CD4-positive, alpha-beta memory T cell (primary cell): ENCODE measurements at places on chromosomes 11 and 22. TPM values are rescaled to one million over a fixed set of nuclear protein-coding genes. Genes with fewer than 3 reads are reported as not detected.

The KREMEN1 gene
- not detected for total RNA-seq

DNA sequence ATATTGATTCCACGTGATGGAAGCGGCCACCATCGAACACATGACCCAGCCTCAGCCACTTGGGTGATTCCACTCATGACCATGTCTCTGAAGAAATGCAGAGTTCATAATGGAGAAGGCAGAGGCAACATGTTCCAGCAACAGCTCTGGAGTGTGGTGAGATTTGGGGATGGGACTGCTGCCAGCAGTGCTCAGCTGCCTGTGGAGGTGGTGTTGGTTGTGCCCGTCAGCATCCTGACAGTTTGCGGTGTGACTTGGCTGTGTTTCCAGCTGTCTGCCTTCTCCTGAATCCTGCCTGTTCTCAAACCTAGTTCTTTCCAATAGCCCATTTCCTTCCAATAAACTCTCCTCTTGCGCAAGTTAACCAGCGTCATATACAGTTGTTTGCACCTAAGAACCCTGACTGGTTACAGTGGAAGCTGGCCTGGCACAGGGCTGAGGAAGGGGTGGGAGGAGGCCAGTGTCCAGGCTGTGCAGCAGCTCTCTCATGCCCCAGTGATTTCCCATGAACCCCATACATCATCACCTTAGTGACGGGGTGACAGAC lies 22.0 kb upstream of the OR8B8 start:
- no peak for DNase-seq
- H3K4me1 ChIP-seq = no peaks in the 10 kb centered on the region
- H3K4me3 ChIP-seq = no peak overlapping the region
- H3K27me3 ChIP-seq = no peaks in the 10 kb centered on the region

GRCh38 chr11:30150425-30150824 lies 80.4 kb upstream of the FSHB start:
- H3K4me3 ChIP-seq = no peak overlapping the region
- no peaks in the 10 kb centered on the region for H3K4me1 ChIP-seq
- no peak for DNase-seq

- DNase-seq = no peak
- H3K27ac ChIP-seq = no peak overlapping the region
- H3K36me3 ChIP-seq = no peaks in the 10 kb centered on the region
- H3K4me1 ChIP-seq = peaks cover 38% of the 10 kb centered on the region
- H3K4me3 ChIP-seq = no peak overlapping the region
Measured at GRCh38 chr11:96307776-96308140, 35.2 kb downstream of the MAML2 start.

GRCh38 chr22:43228330-43228729 lies 41.4 kb upstream of the TTLL12 start:
- H3K36me3 ChIP-seq = no peaks in the 10 kb centered on the region
- H3K27ac ChIP-seq = no peak overlapping the region
- DNase-seq = no peak
- no peak overlapping the region for H3K4me3 ChIP-seq

DNA sequence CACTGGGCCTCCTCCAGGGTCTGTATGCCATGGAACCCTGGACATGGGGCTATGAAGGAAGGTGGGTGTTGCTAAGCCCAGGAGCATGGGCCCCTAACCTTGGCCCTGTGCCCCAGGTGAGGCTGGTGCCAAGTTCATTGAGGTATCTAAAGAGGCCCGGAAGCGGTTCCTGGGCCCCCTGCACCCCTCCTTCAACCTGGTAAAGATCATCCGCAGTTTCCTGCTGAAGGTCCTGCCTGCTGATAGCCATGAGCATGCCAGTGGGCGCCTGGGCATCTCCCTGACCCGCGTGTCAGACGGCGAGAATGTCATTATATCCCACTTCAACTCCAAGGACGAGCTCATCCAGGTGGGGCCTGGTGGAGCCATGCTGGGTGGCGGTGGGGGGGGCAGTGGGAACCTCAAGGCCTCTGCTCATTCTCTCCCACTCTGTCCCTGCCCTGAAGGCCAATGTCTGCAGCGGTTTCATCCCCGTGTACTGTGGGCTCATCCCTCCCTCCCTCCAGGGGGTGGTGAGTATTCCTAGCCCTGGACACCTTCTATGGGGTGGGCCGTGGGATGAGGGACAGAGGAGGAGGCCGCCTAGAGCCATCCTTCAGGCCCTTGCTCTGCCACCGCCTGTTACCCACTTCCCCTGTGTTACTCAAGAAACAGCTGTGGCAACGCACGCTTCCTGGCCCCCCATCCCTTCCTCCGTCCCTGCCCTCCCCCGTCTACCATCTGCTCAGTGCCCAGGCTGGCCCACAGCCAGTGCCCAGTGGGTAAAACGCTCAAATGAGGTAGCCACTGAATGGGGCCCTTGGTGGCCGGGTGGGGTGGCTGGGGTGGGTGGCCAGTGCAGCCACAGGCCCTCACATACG lies 3.0 kb downstream of the PNPLA2 start:
- H3K27ac ChIP-seq = no peak overlapping the region
- no peak overlapping the region for H3K4me3 ChIP-seq
- peaks cover 5% of the 10 kb centered on the region for H3K36me3 ChIP-seq
- no peak for DNase-seq

- no peak overlapping the region for H3K4me3 ChIP-seq
- DNase-seq = no peak
- no peak overlapping the region for H3K27ac ChIP-seq
Measured at GRCh38 chr11:95671768-95672167, 117.8 kb downstream of the FAM76B start.
